CD4-positive, alpha-beta memory T cell (primary cell): ENCODE measurements at places on chromosomes 6 and 20.

DNA sequence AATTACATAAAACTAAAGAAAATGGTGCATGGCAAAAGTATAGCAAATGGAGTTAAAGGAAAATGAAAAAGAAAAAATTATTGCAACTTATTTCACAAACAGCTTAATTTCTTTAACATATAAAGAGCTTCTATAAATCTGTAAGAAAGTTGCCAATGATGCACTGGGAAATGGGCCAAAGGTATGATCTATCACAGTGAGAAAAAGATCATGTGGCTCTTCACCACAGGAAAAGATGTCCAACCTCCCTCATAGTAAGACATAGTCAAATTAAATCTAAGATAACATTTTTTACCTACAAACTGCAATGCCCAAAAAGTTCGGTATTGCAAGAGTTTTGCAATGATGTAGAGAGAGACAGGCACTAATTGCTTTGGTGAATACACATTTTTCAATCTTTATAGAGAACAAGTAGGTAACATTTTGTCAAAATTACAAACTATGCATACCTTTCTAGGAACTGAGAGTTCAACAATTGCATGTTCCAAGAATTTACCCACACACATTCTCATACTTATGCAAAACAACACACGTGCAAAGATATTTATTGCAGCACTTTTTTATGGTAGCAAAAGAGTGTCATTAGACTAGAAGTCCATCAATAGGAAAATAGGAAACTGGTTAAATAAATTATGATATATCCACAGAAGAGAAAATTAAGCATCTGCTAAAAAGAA, 372.6 kb downstream of the QKI start:
- no peak for DNase-seq

GRCh38 chr6:8006208-8006607, 58.0 kb downstream of the BLOC1S5 start:
- peak; percentile 5 for DNase-seq

DNA sequence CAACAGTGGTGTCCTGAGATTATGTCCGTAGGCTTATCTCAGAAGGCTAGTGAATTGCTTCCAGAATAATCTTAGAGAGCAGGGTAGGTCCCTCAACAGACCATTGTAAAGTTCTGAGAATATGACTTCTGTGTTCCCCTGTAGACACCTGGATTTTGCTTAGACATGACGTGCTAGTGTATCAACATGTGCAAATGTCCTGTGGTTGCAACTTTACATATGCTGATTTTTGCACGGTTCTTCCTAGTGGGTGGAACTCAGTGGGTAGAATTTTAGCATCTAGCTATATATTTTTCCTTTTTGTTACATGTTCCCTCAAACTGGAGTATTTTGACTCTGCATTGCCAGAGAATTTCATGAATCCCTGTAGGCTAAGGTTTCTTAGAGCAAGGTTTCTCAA, 459.2 kb downstream of the RNF144B start:
- no peak for DNase-seq

- no peak for DNase-seq
Observed at GRCh38 chr6:152532556-152533422, 104.4 kb downstream of the SYNE1 start.

DNA sequence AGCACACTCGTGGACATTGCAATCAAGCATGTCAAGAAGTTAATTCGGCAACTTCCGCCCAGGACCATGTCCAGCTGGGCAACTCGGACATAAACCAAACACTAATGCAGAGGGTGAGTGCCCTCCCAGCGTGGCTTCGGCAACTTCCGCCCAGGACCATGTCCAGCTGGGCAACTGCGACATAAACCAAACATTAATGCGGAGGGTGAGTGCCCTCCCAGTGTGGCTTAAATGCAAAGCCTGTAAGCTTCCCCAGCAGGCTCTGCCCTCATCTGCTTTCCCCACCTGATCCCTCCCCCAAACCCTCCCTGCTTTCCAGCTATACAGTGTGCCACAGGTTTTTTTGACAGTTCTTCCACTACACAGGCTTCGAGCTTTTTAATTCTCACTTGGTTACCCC, 143.4 kb downstream of the PXDC1 start:
- no peak for DNase-seq

GRCh38 chr6:37518116-37518515, 18.4 kb upstream of the CCDC167 start:
- DNase-seq, result no peak

- no peak for DNase-seq
Observed at GRCh38 chr20:62788607-62789006, 7.7 kb upstream of the MRGBP start.

GRCh38 chr6:135479601-135480000, 17.9 kb downstream of the AHI1 start:
- DNase-seq, result no peak

DNA sequence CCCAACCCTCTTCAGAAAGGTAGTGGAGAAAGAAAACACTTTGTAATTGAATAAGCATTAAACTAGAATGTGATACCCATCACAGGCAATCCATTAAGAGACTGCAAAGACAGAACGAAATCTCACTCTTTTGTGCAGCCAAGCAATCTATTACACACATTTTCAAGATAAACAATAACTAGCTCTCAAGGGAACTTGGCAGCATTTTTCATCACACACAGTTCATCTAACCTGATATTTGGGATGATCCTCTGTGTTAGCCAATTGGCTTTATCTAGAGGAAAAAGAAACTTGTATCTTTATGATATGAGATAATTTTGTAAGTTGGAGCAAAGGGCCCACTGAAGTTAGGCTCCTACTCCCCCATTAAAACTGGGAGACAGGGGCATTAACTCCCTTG, 1.5 kb upstream of the GZF1 start:
- no peak for DNase-seq

- DNase-seq, result no peak
Observed at GRCh38 chr6:134093007-134093573, 40.7 kb upstream of the SLC2A12 start.

DNA sequence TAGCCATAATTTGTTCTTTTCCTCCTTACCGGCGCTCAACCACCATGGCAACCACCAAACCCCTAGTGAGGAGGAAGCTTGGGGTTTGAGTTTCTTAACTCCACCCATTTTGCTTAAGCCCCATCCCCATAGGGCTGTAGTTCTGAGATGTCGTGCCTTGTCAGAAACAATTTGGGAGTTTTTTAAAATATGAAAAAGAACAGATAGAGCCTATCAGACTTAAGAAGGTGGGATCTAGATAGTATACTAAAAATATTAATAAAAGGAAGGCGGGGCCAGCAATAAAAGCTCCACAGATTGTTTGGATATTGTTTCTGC, 5.6 kb downstream of the BRD2 start:
- peak; percentile 72 for DNase-seq

- no peak for DNase-seq
Observed at GRCh38 chr6:13390658-13391057, 62.3 kb upstream of the TBC1D7 start.

DNA sequence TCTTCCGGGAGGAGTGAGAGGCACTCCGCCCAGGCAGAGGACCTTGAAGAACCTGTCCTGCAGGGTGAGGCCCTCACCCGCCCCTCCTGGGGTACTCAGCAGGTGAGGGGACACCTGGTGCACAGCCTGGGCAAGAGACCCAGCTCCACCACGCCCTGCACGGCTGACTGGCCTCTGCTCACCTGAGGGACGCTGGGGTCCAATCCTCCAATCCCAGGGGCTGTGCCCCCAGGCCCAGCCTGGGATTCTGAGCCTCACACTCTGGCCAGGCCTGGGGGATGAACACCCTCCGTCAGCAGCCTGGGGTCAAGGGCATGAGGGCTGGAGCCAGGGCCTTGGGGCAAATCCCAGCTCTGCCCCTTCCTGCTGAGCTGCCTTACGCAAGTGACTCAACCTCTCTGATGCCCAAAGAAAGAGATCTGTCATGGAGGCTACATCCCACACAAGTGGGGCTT, 149.9 kb upstream of the PTPN1 start:
- DNase-seq, result no peak

- DNase-seq, result peak; percentile 12
Observed at GRCh38 chr20:32465092-32465900, 107.2 kb downstream of the ASXL1 start.

DNA sequence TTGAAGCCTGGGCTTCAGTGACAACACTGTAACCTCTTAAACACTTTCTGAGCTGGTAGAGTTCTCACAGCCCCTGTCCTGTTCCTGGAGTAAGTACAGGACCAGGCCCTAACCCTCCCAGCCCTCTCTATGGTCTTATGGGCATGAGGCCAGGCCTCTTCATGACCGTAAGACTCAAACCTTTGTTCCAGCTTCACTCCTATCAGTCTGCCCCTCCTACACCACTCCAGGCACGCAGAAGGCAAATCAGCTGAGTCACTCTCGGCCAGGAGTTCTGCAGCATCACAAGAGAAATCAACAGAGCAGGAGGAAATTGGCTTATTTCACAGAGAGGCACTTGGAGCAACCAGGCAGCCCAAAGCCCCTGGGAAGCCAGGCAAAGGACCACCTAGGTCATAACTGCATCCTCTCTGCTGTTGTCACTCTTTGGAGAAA, 25.3 kb upstream of the CHD6 start:
- DNase-seq, result no peak

- DNase-seq, result no peak
Observed at GRCh38 chr20:60632391-60633262, 619.4 kb upstream of the CDH4 start.

- no peak for DNase-seq
Observed at GRCh38 chr20:45905505-45906079, 6.4 kb downstream of the PLTP start.

DNA sequence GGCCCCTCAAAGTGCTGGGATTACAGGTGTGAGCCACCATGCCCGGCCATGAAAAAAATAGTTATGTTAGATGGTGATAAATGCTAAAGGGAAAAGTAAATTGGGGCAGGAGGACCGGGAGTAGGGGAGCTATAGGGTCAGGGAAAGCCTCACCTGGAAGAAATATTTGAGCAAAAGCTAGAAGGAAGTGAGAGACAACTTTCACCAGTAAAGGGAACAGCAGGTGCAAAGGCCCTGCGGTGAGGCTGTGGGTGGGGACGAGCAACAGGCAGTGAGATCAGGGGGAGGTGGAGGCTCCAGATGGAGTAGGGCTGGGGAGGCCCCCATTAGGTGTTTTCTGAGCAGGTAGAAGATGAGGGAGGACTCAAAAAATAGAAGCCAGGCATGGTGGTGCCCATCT, 16.0 kb downstream of the BCAS4 start:
- no peak for DNase-seq

DNA sequence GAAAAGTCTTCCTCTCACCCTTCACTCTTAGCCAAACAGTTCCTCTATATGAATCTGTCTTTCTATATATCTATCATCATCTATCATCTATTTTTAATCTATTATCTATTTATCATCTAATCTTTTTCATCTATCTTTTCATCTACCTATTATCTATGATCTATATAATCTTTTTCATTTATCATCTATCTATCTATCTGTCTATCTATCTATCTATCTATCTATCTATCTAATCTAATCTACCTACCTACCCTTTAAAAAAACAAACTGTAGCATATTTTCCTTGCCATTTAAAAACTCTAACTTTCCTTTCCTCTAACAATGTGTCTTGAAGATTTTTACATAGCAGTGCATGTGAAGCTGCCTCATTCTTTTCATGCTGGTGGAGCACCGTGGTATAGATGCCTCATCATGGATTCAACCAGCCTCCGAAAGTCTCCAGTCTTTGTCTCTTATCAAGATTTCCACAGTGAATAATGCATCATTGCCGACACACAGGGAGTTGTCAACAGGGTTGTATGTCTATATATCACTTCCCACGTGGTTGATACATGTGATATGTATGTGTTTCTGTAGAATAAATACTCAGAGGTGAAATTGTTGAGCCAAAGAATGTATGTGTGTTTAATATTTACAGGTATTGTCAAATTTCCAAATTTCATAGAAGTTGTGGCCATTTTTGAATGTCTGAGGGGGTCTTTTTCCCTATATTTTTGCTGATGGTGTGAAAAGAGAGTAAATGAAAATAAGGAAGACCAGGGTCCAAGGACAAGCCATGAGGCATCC, 51.3 kb downstream of the VEGFA start:
- DNase-seq, result no peak

DNA sequence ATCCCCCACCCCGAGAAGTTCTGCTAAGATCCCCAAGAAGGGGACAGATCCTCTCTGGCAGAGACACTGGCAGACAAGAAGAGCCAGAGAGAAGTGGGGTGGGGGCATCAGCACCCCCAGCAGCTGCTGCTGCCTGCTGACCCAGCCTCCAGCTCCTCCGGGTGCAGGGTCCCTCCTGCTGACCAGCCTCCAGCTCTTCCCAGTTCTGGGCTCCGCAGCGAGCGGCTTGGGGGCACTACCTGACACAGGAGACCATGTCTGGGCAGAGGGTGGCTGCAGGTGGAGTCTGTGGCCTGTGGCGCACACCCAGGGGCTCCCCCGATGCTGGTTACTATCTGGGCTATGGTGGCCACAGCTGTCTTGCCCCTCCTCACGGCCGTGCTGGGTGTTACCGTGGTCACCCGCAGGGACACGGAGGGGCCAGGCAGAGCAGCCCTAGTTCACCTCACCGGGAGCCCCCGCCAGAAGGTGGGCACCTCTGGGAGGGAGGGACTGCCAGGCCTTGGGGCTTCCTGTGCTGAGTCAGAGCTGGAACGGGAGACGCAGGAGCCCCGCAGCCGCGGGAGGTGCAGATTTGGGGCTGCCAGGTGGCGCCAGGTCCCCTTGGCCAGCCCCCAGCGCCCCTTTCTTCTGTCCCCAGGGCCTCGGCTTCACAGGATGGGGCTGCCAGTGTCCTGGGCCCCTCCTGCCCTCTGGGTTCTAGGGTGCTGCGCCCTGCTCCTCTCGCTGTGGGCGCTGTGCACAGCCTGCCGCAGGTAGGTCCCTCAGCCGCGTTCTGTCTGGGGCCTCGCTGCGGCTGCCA, 630 bp downstream of the LIME1 start:
- peak; percentile 66 for DNase-seq

DNA sequence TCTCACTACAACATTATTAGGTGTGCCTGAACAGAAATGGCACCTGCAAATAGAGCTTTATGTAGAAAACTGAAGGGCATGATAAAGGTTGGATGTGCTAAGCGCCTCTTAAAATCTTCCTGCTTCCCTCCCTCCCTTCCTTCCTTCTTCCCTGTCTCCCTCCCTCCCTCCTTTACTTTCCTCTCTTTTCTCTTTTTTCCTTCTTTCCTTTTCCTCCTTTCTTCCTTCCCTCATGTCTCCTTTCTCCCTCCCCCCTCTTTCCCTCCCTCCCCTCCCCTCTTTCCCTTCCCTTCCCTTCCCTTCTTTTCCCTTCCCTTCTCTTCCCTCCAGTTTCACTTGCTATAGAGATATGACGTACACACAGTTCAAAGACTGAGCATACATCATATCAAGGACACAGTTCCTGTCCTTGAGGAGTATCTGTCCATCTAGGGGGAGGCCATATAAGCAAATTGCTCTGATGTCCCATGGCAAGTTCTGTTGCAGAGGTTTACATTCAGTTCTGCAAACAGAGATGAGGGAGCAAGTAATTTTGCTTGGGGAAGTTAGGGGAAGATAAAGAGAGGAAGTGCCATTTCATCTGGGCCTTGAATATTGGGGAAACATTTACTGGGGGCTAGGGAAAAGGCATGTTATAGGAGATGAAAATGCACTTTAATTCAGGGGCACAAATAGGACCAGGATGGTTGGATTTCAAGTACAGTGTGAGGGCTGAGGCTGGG, 79.0 kb upstream of the EEF1E1 start:
- no peak for DNase-seq

GRCh38 chr6:104855507-104855906, 4.2 kb downstream of the HACE1 start:
- no peak for DNase-seq
